GOT3 (cell line): ENCODE measurements at places on chromosomes 6 and 20.

DNA sequence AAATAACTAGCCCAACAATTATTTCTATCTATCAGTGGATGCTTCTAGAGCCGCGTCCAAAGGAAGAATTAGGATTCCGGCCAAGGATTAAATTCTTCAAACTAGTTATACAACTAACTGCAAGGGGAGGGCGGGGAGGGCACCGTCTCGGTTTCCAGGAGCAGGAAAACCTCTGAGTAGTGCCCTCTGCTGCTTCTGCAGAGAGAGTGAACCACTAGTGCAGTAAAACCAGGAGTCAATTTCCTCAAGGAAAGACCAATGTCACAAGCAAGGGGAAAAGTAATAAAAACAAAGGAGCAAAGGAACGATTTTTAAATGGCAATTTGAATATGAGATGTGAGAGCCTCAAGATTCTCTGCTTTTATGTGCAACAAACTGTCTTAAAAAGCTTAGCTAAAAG lies 16.5 kb upstream of the UBE2J1 start:
- no peak for DNase-seq

DNA sequence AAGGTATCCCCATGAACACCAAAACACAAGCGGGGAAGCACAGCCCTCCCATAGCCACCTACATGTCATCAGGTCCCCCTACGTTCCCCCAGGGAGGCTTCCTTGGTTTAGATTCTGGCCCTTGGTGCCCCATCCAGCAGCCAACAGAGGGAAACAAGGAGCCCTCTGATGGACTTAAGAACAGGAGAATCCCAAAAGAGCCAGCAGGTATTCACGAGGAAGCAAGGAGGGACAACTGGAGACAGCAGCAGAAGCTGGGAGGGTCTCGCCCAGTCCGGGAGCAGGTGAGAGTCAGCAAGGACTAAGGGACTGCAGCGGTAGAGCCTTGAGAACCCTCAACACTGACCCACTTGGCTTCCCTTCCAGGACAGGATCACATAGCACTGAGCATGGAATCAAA lies 58.4 kb upstream of the TOP1 start:
- no peak for DNase-seq

DNA sequence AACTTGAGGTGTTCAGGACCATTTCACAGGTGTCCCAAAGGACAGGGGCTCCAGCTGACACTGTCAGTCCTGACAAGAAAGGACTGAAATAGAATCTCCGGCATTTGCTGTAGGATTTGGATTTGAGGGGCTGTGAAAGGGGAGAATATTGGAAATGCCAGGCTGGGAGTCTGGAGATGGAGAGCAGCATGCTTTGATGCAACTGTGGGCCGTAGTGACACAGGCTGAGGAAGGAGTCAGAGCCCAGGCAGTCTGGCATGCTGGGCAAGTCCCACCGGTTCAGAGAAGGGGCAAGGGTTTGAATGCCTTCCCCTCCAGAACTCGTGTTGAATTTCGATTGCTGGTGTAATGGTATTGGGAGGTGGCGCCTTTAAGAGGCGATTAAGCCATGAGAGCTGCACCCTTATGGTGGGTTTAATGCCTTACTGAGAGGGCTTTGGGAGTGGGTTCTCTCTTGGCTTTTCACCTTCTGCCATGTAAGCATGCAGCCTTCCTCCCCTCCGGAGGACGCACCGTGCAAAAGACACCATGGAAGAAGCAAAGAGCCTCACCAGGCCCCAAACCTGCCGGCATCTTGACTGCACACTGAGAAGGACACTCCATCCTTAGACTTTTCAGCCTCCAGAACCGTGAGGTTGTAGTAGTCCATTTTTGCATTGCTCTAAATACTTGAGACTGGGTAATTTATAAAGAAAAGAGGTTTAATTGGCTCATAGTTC lies 9.4 kb upstream of the PYGB start:
- DNase-seq: no peak

DNA sequence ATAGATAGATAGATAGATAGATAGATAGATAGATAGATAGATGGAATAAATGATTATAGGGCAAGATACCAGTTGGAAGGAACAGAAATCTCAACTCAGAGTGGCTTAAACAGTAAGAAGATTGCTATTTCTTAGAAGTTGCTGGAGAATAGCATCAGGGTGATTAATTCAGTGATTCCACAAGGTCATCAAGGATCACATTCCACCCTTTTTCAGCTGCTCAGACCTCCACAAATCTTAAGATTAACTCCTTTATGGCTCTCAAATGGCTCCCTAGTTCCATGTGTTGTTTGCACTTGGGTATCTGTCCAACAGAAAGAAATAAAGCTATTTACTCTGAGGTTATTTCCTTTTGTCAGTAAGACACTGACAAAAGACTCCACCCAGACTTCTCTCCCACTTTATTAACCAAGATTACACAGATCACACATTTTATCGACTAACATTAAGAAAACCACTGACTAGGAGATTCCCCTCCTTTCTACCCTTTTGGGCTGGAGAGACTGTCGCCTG lies 68.3 kb upstream of the KIF16B start:
- DNase-seq: no peak

- DNase-seq: no peak
Measured at GRCh38 chr6:121944354-121944753, 455.1 kb upstream of the HSF2 start.

DNA sequence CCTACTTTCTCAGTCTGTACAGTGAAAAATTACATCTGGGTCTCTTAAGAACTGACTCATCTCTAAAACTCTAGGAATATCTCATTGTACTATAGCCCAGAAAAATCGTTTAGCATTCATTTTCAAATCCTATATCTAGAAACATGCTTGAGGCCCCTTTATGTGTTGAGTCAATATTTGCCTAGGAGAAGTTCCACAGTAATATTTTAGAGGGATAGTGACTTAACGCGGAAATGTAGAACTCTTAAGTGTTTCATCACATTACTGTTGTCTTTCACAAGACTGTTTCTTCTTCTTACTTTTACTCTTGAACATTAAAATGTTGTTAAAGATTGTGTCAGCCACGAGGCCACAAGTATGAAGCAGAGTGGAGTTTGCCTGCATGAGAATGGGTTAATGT lies 23.0 kb upstream of the MYLIP start:
- no peak for DNase-seq

DNA sequence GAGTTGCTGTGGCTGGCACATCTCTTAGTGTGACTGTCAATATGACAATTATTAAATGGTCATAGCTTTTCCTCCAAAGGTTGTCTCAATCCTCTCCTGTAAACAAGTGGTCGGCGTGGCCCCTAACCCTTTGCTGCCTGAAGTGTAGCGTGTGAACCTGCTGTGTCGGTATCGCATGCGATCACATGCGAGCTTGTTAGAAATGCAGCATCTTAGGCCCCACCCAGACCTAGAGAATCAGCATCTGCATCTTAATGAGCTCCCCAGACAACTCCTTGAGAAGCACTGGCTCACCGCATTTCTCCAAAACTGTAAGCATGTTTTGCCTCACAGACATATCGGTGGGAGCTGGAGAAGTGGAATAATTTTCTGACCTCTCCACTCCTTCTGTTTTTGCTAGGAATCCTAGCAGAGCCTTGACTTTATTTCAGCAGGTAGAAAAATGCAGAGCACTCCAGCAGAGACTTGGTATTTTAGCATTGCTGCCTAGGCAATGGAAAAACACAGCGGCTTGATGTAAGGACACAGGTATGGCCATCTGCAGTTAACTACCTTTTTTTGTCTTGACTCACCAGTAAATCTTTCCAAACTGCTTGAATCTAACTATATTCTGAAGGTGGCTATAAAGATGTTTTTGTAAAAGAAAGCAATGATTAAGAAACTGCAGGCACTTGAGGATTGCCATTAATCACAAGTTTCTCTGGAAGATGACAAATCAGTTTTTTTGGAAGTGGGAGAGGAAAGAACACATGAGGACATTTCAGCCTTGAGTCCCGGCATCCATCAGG lies 67.6 kb downstream of the PSMG4 start:
- no peak for DNase-seq

DNA sequence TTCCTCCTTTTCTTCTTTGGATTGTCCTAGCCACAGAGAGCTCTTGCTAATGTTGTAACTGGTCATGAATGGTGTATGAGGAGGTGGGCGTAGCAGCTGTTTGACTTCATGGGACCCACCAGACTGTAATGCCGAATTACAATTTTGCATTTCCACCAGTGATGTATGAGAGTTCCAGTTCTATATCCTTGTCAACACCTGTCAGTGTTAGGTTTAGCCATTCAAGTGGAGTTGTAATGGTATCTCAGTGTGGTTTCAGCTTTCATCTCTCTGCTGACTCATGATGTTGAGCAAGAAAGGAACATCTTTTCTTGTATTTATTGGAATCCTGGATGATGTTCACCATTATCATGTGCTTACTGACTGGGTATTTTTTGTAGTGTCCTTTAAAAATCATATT lies 5.1 kb downstream of the IGF2R start:
- DNase-seq: no peak

DNA sequence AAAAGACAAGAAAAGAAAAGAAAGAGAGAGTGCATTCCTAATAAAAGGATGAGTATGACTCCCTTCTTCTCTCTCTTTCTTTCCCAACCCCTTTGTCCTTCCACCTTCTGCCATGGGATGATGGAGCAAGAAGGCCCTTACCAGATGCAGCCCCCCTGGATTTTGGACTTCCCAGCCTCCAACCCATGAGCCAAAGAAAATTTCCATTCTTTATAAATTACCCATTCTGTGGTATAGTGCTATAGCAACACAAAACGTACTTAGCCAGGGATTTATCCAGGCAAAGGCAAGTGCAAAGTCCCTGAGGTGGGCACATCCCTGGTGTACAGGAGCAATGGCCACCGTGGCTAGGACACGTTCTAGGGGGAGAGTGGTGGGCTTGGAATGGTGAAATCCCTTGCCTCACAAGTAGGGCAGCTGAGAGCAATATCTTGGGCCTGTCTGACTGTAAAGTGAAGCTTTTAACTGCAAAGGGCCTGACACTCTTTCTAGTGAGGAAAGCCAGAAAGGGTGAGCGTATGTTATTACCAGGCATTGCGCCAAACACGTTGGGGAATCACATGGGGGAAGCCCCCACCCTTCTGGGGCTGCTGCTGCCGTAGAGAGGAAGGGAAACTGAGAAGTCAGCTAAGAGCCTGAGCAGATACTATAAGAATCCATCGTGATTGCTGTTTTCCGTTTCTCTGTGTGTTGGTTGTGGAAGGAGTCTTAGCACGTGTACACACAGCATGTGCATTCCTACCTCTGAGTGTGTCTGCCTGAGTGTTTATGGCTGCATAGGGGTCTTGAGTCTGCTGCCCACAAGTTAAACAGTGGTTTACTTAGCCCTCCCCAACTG lies 50.7 kb upstream of the SIRPA start:
- DNase-seq: no peak

DNA sequence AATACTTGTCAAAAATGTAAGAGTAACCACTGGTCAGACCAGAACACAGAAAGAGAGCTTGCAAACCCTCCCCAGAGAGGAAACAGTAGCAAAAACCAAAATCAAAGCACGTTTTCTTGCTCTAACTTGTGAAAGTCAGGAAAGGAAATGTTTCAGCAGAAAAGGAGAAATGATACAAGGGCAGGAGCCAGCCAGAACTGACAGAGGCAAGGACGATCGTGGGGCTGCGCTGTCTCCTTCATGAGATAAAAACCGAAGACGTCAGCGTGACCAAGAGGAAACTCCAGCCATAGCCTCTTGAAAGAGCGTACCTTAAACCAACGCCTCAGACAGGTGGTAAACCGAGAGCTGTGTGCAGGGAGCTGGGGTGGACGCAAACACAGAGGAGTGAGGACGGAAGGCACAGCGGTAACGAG lies 27.5 kb downstream of the LAMA5 start:
- no peak for DNase-seq

GRCh38 chr6:132651062-132651461 lies 7.9 kb downstream of the TAAR1 start:
- DNase-seq: no peak

DNA sequence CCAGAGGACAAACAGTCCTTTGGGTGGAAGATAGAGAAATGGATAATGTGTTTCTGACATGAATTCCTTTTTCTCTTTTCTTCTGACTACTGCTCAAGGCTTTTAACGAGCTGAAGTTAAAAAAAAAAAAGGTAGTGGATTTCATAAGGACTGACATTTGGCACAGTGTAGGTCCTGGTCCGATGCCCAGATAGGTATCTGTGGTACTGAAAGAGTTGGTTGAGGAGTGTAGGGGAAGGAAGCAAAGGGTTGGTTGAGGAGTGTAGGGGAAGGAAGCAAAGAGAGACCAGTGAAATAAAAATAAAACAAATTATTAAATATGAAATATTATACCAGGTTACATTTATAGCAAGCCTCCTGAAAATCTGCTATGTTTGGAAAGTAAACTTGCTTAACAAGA lies 11.8 kb downstream of the UTRN start:
- DNase-seq: no peak

GRCh38 chr6:134720353-134721059 lies 229.4 kb downstream of the ALDH8A1 start:
- no peak for DNase-seq

DNA sequence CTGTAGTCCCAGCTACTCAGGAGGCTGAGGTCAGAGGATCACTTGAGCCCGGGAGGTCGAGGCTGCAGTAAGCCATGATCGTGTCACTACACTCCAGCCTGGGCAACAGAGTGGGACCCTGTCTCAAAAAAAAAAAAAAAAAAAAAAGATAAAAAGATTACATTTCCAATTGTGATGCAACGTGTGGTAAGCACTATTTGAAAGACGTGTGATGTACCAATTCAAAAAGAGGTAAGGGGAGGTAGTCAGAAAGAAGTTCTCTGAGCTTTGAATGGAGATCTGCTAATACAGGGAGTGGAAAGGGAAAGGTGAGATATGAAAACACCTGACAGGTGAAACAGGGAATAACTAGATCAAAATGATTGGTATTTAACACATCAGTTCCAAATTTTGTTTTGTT lies 11.9 kb downstream of the GOPC start:
- DNase-seq: no peak

DNA sequence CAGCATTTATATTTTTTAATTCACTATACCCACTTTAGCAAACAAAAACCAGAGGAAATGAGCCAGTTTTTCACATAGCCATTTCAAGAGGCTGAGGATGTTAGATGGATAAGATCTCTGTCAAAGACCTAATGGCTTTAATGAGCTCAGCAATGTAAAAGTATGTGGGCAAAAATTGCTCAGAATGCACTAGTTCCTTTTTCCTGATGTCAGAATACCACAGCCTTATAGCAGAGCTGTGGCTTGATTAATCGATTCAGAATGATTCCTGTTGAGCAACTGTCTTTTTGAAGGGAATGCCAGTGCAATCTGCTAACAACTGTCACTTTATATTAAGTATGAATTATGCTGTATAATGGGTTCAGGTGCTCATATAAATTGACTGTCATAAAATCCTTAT lies 100.6 kb upstream of the HIVEP1 start:
- DNase-seq: no peak
